ENCODE measurements at places on chromosomes 5 and 9.

DNA sequence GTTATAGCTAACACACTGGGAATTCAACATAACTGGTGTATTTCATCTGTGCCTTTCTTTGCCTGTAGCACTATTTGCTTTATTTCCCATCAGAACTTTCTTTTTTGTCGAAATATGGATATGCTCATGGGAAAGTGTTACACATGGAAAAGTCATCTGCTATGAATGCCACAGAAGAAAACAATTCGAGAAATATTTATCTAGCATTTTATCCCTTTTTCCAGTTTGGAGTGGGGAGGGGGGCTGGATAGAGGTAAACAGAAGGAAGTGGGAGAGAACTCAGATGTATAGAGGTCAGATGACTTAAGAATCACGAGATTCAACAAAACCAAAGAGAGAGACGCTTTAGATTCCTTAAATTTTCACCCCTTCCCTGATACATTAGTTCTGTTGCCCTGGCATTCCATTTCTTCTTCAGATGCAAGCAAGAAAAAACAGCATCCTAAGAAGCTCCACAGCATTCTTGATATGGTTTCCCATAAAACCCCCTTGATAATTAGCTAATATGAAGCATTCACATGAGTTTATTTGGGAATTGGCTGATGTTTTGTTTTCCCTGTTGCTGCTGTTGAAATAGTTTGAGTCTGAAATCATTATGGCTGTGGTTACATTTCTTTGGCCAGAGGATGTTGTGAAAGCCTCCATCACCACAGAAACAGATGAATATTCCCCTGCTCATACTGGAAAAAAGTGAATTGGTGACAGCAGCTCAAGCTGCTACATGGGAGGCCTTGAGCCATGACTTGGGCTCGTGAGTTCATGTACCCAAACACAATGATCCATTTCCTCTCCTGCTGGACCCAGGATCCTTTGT lies 335.8 kb upstream of the DAB2 start:
- no peak for DNase-seq

DNA sequence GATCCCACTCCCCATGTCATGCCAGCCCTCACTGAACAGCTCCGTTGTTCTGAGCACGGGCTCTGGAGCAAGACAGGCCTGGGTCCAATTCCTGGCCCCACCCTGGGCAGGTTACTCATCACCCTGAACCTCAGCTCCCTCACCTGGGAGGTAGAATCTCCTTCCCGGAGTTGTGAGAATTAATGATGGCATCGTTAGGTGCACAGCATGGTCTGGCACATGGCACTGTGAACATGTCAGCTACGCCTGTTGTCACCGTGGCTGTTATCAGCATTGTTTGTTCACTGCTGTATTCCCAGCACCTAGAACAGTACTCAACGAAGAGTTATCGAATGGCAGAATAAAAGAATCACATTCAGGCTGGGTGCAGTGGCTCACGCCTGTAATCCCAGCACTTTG lies 43.0 kb downstream of the LRSAM1 start:
- no peak for DNase-seq

GRCh38 chr5:150674341-150674821 lies 13.3 kb downstream of the MYOZ3 start:
- no peak for DNase-seq

- no peak for DNase-seq
Observed at GRCh38 chr9:121383715-121384114, 13.7 kb upstream of the STOM start.

DNA sequence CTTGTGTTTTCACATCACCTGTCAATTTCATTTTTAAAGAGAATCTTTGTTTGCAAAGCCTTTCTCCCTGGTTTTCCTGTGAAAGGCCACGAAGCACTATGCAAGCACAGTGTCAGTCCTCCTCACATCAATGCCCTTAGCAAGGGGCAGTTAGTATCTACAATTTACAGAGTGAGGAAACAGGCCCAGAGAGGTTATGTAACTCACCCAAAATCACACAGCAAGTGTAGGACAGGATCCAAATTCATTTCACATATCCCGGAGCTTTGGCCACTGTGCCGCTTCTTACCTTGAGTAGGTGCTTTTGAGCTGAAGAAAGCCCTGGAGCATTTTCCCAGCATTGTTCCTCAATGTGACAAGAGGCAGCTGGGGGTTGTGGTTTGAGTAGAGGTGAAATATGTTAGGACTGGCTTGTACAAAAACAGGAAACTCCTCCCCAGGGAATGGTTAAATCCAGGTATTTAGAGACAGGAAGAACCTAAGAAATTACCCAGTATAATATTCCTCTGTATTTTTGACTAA lies 283.8 kb downstream of the NTRK2 start:
- DNase-seq: no peak

GRCh38 chr5:145811834-145812625 lies 23.1 kb downstream of the PRELID2 start:
- no peak for DNase-seq

DNA sequence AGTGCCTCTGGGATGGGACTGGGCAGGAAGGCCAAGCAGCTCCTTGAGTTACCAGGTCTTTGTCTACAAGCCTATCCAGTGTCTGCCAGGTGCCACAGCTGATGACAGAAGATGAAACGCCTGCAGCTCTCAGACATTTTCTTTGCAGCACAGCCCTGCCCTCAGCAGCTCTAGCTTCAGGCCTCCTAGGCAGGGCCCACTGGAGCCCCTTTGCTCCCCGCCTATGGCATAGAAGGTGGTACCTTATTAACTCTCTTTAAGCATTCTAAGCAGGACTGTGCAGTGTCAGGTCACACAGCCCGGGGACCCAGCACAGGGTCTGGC lies 1.3 kb upstream of the SKP1 start:
- DNase-seq: no peak

DNA sequence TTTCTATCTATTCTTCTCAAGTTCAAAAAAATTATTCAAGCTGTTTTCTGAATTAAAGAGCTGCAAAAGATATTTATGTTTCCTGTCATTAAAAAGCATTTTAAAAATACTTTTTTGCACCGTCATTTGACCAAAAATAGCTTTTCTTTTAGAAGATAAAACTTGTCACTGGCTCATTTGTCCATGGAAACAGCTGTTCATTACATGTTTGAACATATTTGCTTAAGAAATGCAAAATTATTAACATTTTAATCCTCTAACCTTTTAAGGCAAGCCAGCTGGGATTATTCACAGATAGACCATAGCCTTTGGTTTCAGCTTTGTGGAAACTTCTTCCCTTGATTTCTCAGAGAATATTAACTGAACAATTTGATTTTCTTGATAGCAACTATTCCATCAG lies 393.9 kb downstream of the TUSC1 start:
- no peak for DNase-seq

DNA sequence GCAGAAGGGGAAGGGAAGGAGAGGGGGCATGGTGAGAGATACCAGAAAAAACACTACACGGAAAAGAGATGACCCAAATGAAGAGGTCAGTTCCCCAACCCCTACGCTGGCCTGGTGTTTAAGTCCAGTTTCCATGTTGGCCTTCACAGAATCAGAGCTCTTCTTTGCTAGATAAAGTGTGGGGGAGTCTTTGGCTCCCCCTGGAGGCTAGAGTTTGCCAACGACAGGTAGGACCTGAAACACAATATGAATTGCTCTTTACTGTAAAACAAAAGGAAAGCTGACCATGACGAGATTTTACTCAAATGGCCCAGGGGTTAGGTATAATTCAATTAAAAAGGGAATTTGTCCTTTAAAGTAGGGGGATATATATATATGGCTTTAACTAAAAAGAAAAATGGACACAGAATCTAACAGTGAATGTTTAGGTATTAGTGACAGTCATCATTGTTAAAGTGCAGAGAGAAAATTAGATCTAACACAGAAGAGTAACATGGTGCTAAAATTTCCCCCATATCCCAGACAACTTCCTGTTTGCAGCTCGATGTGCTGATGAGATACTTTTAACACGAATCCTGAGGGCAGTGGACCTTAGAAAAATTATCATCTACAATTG lies 92.0 kb downstream of the SV2C start:
- DNase-seq: peak; percentile 14

GRCh38 chr5:180235077-180235476 lies 26.1 kb upstream of the RASGEF1C start:
- DNase-seq: no peak

GRCh38 chr5:73827106-73827450 lies 201.1 kb downstream of the ARHGEF28 start:
- no peak for DNase-seq

GRCh38 chr5:1103505-1104326 lies 8.1 kb downstream of the SLC12A7 start:
- no peak for DNase-seq
